ENCODE measurements at places on chromosomes 11 and 22.

- no peak for DNase-seq
These were observed 20.5 kb downstream of the ZNF280B start for GRCh38 chr22:22487869-22488597.

- no peak for DNase-seq
These were observed 71.1 kb upstream of the WNT7B start for GRCh38 chr22:46047841-46048595.

DNA sequence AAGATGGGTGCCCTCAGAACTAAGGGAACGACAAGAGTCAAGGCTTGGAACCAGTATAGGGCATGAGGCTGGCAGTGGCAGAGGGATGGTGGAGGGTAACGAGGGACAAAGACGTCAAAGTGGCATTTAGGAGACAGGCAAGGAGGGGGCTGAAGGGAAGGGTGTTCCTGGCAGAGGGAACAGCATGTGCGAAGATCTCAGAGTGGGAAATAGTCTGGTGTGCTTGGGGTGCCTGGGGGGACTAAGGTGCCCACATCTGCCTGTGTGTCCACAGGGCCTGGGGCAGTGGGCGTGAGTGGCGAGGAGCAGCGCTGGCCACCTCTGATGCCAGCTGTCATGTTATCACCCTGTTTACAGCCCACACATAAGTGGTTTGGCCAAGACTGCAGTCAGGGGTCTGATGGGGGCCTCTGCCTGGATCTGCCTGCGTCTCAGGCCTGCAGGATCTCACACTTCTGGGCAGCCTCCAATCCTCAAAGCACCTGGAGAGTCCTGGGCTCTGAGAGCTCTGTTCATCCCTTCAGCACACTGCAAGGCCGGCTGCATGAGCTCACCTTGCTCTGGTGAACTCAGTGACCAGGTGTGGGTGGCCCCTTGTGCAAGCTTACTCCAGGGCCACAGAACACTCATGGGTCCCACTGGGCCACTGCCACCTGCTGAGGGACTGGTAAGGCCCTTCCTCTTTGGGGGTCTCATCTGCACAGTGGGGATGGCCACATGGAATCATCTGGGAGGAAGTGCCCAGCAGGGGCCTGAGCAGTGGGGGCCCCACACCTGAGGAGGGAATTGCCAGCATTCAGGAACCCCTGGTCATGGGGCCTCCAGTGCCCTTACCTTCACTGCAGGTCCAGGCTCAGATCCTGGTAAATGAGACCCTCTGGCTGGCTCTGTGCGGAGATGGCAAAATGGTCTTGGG, 89.7 kb upstream of the SHISAL1 start:
- DNase-seq = no peak

GRCh38 chr11:45247433-45247832, 38.7 kb downstream of the SYT13 start:
- DNase-seq = no peak

GRCh38 chr11:110631551-110631950, 80.7 kb downstream of the ARHGAP20 start:
- no peak for DNase-seq
